ENCODE measurements at places on chromosomes 2 and 18. TPM values are rescaled to one million over a fixed set of nuclear protein-coding genes. Genes with fewer than 3 reads are reported as not detected.

The ARHGEF4 gene
- 9.4 TPM for total RNA-seq

The DUSP11 gene
- total RNA-seq: 14.8 TPM

GRCh38 chr18:13007248-13007560 is 16.0 kb downstream of the CEP192 start:
- DNase-seq: no peak

The GRP gene
- not detected for total RNA-seq

- no peak for DNase-seq
Observed at GRCh38 chr18:55136258-55136657, 177.0 kb upstream of the CCDC68 start.

The MARCO gene
- total RNA-seq: 92.5 TPM

DNA sequence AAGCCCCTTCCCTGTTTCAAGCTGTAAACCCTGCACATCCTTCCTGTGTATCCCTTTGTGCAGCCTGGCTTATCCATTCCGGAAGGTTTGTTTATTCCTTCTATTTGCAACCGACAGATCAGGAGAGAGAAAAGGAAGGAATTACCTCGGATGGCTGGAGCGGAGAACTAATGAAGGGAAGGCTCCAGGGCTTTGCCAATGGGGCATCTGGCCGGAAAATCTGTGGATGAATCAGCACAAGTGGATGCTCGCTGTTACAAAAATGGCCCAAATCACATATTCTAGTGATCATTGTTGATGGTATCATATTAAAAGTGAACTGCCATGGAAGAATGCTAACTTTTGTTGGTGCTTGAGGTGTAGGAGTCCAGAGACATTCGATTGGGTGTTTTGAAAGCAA is 97.1 kb downstream of the AQP4 start:
- DNase-seq: no peak

Data from mesenteric fat pad (tissue), 1 donor.